Right cardiac atrium (tissue), 5 donors: ENCODE measurements at places on chromosomes 2 and 18. TPM values are rescaled to one million over a fixed set of nuclear protein-coding genes. Genes with fewer than 3 reads are reported as not detected.

LINC00305 gene
- not detected for total RNA-seq

EFEMP1 gene
- total RNA-seq = 133 TPM

CDH7 gene
- total RNA-seq = 0.23 TPM

KCNG2 gene
- 0.37 TPM for total RNA-seq

TSGA10 gene
- total RNA-seq = 5.0 TPM

CIB4 gene
- total RNA-seq = not detected

GREB1L gene
- total RNA-seq = 23.4 TPM

EPB41L3 gene
- 20.8 TPM for total RNA-seq

FSHR gene
- not detected for total RNA-seq

ATF2 gene
- total RNA-seq = 39.2 TPM

IL36B gene
- not detected for total RNA-seq

SLC8A1 gene
- total RNA-seq = 852 TPM

KCMF1 gene
- 88.6 TPM for total RNA-seq

SLC23A3 gene
- 0.57 TPM for total RNA-seq

REG1B gene
- total RNA-seq = not detected

SLC9A2 gene
- not detected for total RNA-seq

MAL gene
- total RNA-seq = 8.4 TPM

C2orf66 gene
- total RNA-seq = not detected

METTL5 gene
- 51.3 TPM for total RNA-seq

SETBP1 gene
- 24.1 TPM for total RNA-seq

IL37 gene
- not detected for total RNA-seq

NTSR2 gene
- not detected for total RNA-seq

ATP6V1B1 gene
- total RNA-seq = not detected

SATB2 gene
- total RNA-seq = 1.4 TPM

POTEJ gene
- total RNA-seq = 2.1 TPM

UGT1A4 gene
- total RNA-seq = not detected

RTP5 gene
- total RNA-seq = not detected

MERTK gene
- total RNA-seq = 9.1 TPM

EFR3B gene
- 6.3 TPM for total RNA-seq

PLEKHH2 gene
- 3.3 TPM for total RNA-seq

RIT2 gene
- total RNA-seq = not detected

IL1F10 gene
- not detected for total RNA-seq

IL36G gene
- not detected for total RNA-seq

NCKAP5 gene
- total RNA-seq = 7.8 TPM
